CD4-positive, alpha-beta T cell treated with Interleukin-6 at 100 ng/mL for 8 hours (primary cell): ENCODE measurements at places on chromosomes 6 and 20.

GRCh38 chr6:130245267-130245666 is 22.5 kb upstream of the SAMD3 start:
- no peak for DNase-seq

DNA sequence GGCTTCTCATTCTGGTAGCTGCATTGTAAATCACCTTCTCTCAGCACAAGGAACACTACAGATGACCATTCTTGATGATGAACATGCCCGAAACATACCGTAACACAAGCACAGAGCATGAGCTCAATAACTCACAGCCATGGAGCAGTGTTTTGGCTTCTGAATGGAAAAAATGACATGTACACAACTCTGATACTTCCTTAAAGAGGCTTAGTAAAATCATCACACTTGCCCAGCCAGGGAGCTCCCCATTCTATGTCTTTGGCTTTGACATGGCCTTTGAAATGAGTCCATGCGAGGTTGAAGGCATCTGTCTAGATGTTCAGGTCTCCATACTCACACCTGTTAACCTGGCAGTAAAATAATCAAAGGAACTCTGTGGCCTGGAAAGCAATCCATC is 87.6 kb downstream of the MYB start:
- DNase-seq: no peak

GRCh38 chr6:160462116-160462515 is 113.9 kb downstream of the SLC22A3 start:
- DNase-seq: no peak

DNA sequence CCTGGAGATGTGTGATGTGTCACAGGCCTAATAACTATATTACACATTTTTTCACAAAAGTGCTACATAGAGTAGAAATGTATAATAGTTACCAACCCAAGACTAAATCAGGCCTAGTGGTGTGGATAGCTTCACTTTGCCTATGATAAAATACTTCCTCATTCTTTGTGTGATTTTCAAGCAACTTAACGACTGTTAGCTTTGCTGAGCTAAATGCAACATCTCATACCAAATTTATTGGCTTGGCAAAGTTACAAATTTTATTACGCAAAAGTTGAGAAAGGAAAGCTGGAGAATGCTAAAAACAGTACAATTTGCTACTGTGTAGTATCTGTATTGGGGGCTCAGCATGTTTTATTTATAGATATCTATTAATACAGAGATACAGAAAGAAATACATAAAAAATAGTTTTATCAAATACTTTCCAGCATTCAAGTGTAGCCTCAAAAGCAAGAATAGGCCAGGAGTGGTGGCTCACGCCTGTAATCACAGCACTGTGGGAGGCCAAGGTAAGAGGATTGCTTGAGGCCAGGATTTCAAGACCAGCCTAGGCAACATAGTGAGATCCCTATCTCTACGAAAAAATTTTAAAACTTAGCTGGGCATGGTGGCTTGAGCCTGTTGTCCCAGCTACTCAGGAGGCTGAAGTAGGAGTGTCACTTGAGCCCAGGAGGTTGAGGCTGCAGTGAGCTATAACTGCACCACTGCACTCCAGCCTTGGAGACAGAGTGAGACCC is 3.6 kb upstream of the EDN1 start:
- DNase-seq: no peak

DNA sequence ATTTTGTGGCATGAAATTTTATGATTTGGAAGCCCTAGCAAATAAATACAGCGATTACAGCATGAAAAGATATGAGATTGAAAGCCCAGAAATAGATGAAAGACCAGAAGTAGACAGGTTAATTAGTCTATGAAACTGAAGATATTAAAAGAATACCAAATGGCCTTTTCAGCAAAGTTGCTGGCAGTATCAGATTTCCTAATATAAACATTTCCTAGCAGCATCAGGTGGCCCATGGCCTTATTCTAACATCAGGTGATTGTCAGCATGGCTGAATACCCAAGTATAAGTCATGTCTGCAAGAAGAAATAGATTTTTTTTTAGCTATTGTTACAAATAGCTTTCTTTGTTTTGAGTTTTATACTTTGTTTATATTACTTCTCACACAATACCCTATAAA is 93.2 kb downstream of the CLVS2 start:
- DNase-seq: no peak

DNA sequence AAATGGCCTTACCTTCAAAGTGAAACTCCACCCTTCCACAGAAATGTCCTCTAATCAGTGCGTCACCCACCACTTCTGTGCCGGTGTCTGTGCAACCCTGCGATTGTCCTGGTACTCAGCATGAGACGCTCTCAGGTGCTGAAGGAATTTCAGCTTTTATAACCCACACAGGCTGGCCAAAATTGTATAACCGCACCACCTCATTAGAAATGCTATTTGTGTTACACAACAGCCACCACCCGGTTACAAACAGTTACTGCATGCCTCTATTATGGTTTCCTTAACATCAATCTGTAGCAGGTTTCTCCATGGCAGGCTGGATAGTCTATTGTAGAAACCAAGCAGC is 51.5 kb downstream of the SLC23A2 start:
- DNase-seq: peak; percentile 14
